DMS 273 treated with DMSO at 0.1 percent for 48 hours (cell line): ENCODE measurements at places on chromosomes 12 and 14.

DNA sequence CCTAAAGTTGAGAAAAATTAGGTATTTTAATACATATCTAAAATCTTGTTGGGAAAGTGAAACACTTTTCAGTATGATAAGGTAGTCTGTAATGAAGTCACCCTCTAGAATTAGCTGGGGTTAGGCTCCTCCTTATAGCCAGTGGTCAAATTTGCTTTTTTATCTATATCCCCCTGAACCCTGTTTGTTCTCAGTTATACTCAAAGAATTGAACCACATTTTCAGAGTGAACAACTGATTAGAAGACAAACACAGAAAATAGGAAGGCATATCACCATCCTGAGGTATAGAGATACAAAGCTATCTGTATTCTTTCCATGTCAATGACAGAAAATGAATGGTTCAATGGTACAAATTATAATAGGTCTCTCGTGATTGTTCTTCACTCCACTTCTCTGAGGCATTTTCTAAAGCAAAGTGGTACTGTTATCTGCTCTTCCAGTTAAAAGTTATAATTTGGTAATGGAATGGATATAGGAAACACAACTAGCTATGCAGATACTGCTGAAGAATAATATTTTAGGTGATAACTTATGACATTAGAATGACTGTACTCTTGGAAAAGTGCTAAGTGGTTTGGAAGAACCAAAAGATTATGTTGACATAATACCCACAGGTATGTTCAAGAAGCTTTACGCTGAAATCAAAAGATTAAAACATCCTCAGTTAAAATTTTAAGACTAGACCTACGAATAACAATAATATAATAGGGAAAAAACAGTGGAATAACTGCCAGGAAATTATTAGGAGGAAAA, 27.6 kb downstream of the WASHC3 start:
- DNase-seq: no peak

- DNase-seq: no peak
Observed at GRCh38 chr12:70094467-70094866, 148.8 kb upstream of the CNOT2 start.

GRCh38 chr14:104099096-104100041, 13.9 kb downstream of the ASPG start:
- DNase-seq: no peak

DNA sequence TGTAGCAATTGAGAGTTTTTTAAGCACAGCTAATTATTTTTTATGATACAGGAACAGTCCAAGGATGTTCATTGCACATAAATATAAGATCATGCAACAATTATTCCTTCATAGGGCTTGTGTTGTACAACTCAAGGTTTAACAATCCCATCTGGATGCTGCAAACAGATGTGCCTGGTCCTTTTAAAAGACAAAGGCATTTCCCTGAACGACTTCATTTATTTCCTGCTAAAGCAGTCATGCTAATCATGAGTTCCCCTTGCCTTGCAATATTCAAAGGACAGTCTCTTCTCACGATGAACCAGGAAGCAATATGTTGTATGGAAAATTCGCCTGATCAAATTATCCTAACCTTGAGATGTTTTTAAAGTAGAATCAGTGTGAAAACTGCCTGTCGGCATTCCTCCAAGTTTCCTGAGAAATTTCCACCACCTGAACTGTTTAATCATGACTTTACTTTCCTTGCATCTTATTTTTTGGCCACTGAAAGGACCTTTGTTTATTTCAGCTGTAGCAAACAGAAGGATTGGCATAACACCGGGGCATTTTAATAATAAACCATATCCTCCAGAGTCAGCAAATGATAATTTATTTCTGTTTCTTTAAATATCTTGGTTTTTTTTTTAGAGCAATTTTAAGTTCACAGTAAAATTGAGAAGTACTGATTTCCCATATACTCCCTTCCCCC, 33.9 kb upstream of the TSPAN8 start:
- no peak for DNase-seq

GRCh38 chr12:6222078-6222654, 22.0 kb downstream of the CD9 start:
- no peak for DNase-seq

- DNase-seq: no peak
Observed at GRCh38 chr14:22560662-22561365, 28.2 kb downstream of the DAD1 start.

DNA sequence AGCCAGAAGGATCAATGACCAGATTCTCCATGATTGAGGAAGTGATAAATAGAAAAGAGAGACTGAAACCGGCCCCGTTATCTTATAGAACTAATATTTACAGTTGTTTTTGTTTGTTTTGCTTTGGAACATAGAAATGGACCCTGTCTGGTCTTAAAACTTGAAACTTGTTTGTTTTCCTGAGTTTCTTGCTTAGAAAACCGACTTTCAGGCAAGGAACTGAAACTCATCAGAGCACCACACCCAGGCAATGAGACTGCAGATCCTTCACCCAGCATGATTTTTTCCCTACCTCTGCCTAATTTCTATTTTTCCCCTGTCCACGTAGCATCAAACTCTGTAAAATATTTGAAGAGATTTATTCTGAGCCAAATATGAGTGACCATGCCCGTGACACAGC, 10.6 kb upstream of the CLEC12A start:
- no peak for DNase-seq

GRCh38 chr12:56267443-56268071, 815 bp downstream of the COQ10A start:
- no peak for DNase-seq

DNA sequence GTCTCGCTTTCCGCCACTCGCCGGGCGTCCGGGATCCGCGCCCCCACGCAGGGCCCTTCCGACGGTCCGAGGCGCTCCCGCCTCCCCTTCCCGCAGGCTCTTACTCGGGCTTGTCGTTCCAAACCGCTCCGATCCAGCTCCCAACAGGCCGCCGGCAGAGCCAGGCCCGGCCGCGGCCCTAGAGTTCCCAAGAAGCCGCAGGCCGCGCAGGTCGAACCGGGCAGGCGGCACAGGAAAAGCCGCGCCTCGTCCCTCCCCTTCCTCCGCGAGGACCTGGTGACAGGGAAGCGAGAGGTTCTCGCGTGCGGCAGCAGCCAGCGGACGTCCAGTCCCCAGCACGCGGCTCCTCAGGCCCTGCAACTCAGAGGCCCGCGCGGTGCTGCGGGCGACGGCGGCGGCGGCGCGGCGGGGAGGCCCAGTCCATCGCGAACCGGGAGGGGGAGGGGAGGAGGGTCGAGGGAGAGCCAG, 272 bp downstream of the HECTD1 start:
- no peak for DNase-seq

- no peak for DNase-seq
Observed at GRCh38 chr14:89351516-89352404, 65.3 kb downstream of the FOXN3 start.

DNA sequence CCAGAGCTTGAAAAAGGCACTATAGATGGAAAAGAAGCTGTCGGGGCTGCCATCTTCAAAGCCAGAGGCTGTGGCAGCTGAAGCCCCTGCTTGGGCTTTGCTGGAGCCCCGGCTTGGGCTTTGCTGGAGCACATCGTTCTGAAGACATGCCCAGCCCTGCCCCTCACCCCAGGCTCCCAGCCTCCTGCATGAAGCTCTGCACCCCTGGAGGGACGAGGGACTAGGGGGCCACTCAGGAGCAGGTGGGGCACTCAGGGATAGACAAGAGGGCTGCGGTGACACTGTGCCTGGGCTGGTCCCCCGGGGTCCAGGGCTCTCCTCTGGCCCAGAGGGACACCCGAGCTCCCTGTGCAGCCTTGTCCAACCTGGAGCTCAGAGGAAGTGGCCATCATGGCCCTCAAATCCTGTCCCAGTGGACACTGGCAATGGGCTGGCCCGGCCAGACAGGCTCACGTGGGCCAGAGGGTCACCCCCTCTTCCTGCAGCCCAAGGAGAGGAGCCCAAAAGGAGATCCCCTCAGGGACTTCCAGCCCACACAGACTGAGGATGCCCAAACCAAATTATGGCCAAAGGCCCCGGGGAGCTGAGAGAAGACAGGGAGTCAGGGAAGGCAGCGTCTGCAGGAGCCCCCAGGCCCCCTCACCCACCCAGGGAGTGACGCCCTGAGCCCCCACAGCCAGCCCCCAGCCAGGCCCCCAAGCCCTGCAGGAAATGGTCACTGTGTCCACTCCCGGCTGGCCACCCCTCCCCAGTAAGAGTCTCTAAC, 23.1 kb upstream of the C14orf180 start:
- DNase-seq: no peak

GRCh38 chr14:61616524-61617185, 78.7 kb upstream of the HIF1A start:
- DNase-seq: no peak

GRCh38 chr12:42639556-42639955, 50.0 kb upstream of the PRICKLE1 start:
- DNase-seq: no peak

DNA sequence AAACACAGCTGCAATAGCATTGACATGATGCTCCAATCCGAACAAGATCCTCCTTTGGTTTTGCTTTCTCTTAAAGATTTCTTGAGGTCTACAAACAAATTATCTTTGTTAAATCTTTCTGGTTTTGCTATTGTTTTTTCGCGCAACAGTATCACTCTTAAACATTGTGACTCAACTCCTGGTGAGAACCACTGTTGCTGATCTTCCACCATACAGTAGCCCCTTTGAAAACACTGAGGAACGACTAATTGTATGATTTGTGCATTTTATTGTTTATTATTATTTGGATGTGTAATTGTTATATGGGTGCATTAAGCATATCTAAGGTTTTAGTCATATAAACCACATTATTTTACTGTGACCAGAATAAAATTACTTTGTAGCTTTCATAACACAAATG, 282.8 kb downstream of the EGLN3 start:
- DNase-seq: no peak

GRCh38 chr12:111570084-111570961, 28.8 kb downstream of the ATXN2 start:
- no peak for DNase-seq

DNA sequence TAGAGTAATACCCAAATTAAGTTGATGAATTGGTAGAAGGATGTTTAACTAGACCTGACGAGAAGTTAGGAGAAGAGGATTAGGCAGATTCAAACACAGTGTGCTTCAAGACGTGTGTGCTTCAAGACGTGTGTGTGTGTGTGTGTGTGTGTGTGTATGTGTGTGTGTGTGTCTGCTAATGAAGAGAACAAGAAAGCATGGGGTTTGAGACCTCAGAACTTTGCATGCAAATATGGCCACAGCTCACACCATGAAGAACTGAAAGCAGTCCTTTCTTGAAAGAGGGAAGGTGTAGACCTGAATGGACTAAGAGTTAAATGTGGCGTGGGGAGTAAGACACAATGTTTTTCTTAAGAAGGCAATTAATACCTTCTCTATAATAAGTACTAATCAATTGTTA, 32.5 kb upstream of the SSPN start:
- DNase-seq: no peak

- DNase-seq: no peak
Observed at GRCh38 chr12:117980616-117981015, 11.8 kb upstream of the KSR2 start.

- DNase-seq: no peak
Observed at GRCh38 chr14:93115821-93116675, at the start of gene ITPK1. TSS of gene ITPK1 (minus strand) at chr14:93115925. CDS start at chr14:93115163, 762 bp downstream.

DNA sequence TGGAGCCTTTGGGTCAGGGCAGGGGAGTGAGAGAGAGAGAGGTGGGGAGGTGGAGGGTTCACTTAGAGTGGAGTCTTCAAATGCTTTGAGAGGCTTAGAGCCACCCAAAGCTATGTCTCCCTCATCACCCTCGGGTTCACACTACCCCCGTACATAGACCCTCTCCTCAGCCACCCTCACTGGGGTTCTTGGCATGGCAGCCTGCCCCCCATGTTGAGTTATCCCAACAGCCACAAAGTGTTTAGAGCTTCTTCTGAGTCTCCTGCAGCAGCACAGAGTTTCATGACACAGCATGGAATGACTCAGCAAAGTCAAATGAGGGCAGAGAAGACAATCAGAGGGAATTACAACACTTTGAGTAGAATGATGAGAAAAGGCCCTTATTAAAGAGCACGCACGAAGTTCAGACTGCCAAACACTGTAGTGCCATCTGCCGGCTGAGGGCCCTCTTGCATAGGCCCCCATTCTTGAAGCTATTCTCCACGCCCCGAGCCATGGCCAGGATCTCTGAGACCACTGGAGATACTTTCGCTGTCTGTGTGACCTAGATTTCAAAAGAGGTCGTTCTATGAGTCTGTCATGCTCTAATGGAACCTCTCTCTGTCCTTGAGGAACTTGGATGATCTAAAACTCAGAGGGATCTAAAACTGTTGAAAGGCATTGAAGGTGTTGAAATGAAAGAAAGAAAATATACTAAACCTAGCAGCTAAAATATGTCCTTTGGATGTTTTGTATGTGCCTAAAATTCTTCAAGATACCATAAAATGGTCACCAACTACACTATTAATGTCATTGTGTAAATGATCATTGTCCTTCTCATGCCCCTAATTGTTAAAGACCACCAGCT, 221.9 kb downstream of the PELI2 start:
- peak; percentile 65 for DNase-seq

- DNase-seq: no peak
Observed at GRCh38 chr12:4809013-4809448, 88.8 kb downstream of the GALNT8 start.

- no peak for DNase-seq
Observed at GRCh38 chr12:131912518-131913274, 16.4 kb upstream of the PUS1 start.

DNA sequence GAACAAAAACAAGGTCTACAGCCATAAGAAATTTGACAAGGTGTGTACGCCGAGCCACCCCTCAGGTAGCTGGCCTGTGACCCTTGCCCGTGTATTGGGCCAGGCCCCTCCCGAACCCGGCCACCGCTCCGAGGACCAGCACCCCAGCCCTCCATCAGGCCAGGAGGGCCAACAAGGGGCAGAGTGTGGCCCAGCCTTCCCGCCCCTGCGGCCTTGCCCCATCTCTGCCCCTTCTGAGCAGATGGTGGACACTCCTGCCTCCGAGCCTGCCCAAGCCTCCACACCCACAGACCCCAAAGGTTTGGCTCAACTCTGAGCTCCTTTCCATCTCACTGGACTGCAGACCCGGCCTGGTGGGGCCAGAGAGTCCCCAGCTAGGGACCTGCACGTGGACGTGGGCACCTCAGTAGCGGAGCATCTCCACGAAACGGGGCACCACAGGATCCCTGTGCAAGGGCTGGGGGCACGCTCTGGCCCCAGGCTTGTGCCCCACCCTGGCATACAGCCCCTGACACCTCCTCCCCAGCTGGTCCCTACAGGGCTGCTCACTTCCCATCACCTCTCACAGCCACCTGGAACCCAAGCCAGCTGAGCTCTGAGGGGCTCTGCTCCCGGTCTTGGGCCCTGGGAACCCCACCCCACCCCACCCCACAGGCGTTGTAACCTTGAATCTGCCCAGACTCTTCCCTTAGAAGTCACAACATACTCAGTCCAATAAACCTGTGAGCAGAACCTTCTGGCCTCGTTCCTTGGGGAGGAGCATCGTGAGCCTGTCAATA, 3.3 kb downstream of the P2RX2 start:
- no peak for DNase-seq

- DNase-seq: no peak
Observed at GRCh38 chr12:109732321-109733305, 19.0 kb downstream of the FAM222A start.

DNA sequence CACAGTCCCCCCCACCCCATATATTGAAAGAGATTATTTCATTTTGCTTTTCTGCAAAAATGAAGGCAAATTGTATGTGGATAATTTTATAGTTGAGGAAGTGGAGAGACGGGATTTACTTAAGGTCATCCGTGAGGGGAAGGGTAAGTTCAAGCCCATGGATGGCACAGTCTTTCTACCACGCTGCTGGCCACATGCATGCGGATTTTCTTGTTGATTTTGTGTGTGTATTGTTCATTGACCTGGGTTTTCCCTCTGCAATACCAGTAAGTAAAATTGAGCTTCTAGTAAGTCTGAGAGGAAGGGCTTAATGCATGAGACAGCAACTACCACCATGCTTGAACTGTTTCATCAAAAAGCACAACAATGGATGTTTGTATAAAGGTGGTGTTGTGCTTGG, 35.1 kb downstream of the ACACB start:
- no peak for DNase-seq

GRCh38 chr12:17134315-17134714, 528.4 kb upstream of the LMO3 start:
- no peak for DNase-seq
